Esophagus mucosa (tissue), 1 donor: ENCODE measurements at places on chromosomes 3 and 15. TPM values are rescaled to one million over a fixed set of nuclear protein-coding genes. Genes with fewer than 3 reads are reported as not detected.

Gene ZFAND6
- total RNA-seq = 42.8 TPM

Gene CFAP44
- total RNA-seq = 2.9 TPM

Gene GRAMD2A
- total RNA-seq = 4.0 TPM

Gene ITGB5
- total RNA-seq = 83.0 TPM

Gene CTXND1
- total RNA-seq = 0.04 TPM

Gene LDHAL6B
- not detected for total RNA-seq

Gene CYP1A2
- total RNA-seq = not detected

Gene ACY1
- total RNA-seq = 27.4 TPM

GRCh38 chr15:94838281-94838680 is 606.9 kb downstream of the MCTP2 start:
- ATAC-seq = no peak

DNA sequence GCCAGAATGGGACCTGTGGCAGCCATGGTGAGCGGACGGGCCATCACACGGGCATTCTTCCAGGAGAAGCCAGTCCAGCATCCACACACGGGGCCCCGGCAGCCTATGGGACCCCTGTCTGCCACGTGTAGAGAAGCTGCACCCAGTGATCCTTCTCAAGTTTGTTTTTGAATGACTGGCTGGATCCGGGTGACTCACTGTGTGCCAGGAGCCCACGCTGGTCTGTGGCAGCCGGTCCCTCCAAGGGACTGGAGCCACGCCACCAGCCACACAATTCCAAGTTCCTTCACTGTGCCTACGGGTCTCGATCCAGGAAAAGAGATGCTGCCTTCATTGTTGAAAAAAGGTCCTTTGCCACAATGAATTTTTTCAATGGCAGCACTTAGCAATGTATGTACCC is 58.1 kb downstream of the ATP10A start:
- no peak for ATAC-seq

DNA sequence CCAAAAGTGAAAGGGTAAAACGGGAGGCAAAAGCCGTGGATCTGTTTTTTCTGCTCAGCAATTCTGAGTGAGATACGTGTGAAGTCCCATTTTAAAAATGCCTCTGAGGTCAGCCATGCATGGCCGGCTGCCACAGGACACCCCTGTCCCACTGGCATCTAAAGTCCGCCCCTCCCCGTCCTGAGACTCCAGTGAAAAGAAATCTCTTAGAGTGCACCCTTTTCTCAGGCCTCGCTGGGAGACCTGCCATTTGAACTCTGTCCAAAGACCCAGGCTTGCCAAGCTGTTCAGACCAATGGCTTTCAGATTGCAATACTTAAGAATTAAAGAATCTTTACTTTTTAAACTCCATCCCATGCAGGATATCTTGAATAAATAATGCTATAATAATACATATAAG is 61.0 kb upstream of the SLC24A5 start:
- no peak for ATAC-seq

- peak; percentile 31 for ATAC-seq
Measured at GRCh38 chr15:59224474-59224873, 17.8 kb downstream of the LDHAL6B start.

DNA sequence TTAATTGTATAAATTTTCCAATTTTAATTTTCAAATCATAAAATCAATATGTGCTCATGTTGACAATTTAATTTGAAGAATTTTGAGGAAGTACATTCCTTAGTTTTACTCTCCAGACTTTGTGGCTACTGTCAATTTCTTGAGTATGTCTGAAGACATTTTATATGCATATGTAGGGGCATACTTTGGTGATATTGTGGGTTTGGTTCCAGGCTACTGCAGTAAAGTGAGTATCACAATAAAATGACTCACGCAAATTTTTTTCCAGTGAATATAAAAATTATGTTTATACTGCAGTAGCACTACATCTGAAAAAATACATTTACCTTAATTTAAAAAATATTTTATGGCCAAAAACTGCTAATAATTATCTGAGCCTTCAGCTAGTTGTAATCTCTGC is 123.2 kb upstream of the PLCL2 start:
- ATAC-seq = no peak

GRCh38 chr15:82972990-82973389 is 13.0 kb upstream of the RAMAC start:
- ATAC-seq = no peak

DNA sequence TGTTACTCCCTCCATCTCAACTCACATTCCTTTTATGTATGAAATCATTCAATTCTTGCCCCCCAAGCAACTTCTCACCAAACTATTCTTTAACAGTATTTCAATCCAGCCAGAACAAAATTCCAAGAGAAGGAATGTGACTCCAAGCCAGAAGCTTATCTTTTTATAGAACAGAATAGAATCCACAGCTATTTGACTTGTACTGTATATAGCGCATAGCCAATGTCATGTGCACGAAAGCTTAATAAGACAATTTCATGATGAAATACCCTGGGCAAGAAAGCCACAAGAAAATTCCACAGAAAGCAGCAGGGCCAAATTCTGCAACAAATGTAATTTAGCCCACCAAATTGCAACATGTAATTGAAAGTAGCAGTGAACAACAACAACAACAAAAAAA is 127.6 kb upstream of the UBE2E2 start:
- ATAC-seq = no peak

DNA sequence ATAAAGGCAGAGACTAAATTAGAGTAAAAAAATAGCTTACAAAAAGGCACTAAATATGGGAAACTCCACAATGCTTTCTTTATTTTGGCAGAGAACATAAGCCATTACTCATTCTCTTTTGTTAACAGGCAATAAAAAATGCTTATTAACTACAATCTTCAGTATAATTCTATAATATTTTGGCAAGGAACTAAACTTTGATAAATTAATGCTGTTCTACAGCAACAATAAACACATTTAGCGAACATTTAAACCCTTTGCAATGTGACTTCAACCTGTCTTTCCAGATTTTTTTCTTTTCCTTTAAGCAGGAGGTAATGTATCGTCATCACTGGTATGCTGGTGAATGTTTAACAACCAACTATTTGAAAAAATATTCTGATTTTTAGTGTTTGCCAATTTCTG is 42.2 kb upstream of the POU1F1 start:
- no peak for ATAC-seq

DNA sequence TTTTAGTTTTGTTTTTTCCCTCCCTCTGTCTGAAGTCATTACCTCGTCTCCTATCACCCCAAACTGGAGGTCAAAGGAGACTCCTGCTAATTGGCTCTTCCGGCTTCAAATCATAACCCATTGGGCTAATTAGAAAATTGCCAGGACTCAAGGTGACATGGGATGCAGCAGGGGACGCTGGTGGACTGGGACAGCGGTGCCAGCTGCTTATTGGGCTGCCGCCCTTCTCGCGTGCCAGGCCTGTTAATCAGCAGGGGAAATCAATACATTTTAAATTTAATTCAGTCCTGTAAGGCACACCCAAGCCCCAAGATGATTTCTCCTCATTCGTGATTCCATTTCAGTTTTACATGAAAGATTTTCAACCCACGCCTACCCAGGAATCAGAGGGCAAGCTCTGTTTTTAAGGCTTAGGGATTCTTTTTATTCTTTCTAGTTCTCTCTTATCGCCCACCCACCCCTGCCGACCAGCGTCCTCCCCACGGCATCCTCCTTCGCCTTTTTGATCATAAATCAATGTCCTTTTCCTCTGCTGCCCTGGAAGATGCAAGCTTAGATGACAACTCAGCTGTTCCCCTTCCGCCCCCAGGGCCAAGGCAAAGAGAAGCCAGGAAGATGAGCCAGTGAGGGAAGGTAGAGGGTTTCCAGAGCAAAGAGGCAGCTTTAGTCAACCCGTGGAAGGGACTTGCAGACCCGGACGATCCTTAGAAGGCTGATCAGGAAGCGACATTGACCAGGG is 329.6 kb downstream of the UACA start:
- no peak for ATAC-seq

- peak; percentile 26 for ATAC-seq
Measured at GRCh38 chr15:45704329-45705249, 69.8 kb downstream of the SQOR start.

- ATAC-seq = peak; percentile 51
Measured at GRCh38 chr15:34691034-34691433, 63.8 kb downstream of the GJD2 start.

GRCh38 chr3:186523434-186523833 is 20.7 kb downstream of the CRYGS start:
- no peak for ATAC-seq

- no peak for ATAC-seq
Measured at GRCh38 chr3:61666615-61667330, 105.4 kb downstream of the PTPRG start.

DNA sequence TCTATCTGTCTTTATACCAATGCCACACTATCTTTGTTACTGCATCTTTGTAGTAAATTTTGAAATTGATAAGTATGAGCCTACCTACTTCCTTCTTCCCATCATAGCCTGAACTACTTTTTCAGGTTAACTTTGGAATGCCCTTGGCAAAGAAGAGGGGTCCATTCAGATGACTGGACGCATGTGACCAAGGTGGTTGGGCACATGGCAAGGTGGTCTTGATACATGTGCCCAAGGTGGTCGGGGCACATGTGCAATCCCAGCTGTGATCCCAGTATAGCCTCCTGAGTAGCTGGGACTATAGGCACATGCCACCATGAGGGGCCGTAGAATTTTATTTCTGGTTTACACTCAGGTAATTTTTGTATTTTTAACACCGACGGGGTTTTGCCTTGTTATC is 330.2 kb downstream of the GABRB3 start:
- ATAC-seq = no peak

GRCh38 chr3:34260271-34261000 is 462.0 kb downstream of the PDCD6IP start:
- no peak for ATAC-seq

GRCh38 chr15:60699845-60700244 is 220.9 kb upstream of the ICE2 start:
- ATAC-seq = no peak

GRCh38 chr15:69616558-69616957 is 163.9 kb downstream of the RPLP1 start:
- no peak for ATAC-seq

DNA sequence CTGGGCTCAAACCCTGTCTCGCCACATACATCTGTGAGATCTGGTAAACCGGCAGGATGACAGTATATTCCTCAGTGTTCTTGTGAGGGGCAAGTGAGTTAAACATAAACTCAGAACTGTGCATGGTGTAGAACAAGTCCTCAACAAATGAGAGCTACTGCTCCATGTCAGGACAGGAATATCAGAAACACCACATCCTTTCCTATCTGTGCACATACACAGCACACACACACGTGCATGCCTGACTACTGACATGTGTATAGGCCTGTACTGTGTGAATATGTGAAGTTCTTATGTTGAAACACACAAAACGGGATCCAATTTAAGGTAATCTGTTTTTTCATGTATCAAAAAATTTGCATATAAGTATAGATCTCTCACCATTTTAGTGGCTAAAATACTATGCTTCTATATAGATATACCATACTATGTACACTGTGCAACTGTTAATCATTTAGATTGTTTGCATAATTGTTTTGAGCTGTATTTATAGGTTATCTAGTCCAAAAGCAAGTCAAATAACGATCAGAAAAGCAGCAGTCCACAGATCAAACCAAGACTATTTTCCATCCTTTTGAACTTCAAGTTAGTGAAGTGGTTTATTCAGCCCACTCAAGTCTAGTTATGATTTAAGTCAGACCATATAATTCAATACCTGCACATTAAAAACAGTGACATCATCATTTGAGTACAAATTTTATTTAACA is 44.8 kb downstream of the CCR4 start:
- ATAC-seq = no peak

DNA sequence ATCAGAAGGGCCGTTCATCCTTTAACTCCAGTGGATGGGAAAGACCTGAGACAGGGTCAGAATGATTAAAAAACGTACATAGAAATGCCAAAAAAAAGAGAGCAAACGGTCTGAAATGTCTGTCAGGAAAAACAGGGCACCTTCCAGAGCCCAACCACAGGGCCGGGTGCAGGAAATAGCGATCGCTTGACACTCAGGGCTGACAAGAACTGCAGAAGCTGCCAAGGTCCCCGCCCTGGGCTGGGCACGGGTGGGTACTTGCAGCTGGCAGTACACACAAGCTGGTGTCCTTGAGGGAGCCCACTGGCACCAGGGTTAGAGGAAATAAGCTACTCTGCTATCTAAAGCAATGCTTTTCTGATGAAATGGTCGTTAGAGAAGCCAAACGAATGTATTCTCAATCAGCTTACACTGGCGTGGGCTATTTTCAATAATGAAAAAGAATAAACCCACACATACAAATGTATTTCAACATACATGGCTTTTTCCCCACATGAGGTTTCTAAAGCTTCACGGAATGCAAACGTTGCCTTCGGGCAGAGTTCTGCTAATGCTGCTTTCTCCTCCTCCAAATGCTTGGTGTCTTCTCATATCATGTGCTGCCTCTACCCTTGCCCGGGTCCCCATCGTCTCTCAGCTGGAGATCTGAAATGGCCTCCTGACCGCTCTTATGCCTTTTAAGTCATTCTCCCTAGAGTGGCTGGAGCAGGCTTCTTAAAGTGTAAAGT is 15.6 kb downstream of the FRMD4B start:
- ATAC-seq = peak; percentile 89

DNA sequence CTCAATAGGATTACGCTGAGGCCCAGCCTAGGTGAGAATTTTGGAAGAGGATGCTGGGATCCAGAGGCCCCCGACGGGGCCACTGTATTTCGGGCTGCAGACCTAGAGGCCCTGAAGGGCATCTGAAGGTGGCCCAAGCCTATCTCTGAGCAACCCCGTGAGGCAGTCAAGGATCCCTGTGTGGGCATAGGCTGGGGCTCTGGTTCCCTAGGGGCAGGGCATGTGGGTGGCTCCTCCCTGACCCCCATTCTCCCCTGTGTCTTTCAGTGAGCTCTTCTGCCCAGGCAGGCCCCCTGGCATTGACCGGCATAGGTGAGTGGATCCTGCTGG is 216.0 kb downstream of the SNRPN start:
- no peak for ATAC-seq

DNA sequence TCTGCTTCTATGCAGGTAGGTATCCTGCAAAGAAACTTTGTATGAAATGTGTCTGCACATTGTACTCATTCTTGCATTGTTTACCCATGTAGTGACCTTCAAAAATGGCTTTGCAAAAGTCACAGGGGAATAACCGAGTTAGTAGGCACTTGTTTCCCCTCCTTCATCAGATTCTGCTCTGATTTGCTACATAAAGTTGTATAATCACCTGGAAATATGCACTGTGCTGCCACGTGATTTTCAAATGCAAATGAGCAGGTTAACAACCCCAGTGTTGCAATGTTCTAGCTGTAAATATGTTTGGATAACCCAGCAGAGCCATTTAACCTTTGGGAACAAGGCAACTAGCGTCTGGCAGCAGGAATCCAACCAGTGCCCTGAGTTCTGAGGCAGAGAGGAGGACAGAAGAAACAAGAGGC is at the start of gene KNG1:
KNG1 (plus strand) TSS at position 321 of the 419 bp plus-strand sequence. CDS start 184 bp downstream, outside the sequence.
- ATAC-seq = no peak

GRCh38 chr3:141804778-141805639 is 41.8 kb downstream of the GRK7 start:
- peak; percentile 83 for ATAC-seq

DNA sequence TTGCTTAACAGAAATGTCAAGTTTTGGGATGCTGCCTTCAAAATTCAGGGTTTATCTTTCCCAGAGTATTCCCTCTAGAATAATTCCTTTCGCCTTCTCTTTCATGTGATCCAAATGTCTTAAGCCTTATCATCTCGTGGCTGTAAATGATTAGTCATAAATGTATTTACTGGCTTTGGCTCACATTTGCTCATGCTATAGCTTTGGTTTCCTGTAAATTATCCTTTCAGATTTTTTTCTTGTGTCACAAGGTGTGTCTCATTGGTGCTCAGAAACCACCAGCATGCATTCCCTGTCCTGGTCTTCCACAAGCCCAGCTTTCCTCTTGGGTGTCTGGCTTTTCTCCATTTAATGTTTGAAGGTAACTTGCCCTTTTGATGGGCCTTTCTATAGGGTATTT is 692.7 kb upstream of the ALCAM start:
- no peak for ATAC-seq
